ENCODE measurements at places on chromosomes 12 and 14.

- peak; percentile 2 for DNase-seq
Observed at GRCh38 chr12:19130224-19131024, 891 bp downstream of the PLEKHA5 start.

DNA sequence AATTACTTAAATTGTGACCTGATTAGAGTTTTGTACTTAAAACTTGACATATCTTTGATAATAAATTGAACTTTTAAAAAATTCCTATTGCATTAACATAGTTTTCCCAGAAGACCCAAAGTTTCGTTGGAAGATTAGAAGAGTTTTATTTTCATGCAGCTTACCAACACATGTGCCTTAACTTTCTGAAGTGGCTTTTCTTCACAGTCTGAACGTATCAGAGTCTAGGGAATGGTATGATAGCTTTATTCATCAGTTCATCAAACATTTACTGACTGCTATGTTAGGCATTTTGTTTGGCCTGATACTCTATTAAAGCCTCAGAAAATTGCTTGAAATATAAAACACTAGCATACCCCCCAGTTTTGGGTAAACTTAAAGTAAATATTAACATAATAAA lies 65.2 kb downstream of the MARK3 start:
- DNase-seq: no peak

- DNase-seq: no peak
Observed at GRCh38 chr14:59069163-59069854, 119.2 kb upstream of the DAAM1 start.

DNA sequence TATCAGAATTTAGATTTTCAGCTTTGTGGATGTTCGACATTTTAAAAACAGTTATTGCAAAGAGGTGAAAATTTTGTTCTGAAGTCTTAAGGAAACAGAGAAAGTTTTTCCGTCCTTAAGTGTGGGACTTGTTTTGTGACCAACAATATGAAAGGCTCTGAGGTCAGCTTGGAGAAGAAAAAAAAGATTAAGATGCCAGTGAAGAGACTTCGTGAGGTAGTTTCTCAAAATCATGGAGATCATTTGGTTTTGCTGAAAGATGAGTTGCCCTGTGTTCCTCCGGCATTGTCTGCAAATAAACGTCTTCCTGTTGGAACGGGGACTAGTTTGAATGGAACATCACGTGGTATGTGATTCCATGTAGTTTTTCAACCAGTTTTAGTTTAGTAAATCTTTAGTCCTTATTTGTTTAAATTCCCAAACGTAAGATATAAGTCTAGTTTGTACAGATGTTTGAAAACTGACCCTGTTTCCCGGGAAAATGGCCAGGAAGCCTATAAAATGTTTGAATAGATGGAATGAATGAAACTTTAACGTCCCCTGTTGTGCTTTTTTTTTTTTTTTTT lies 682 bp downstream of the KIAA0586 start:
- no peak for DNase-seq

DNA sequence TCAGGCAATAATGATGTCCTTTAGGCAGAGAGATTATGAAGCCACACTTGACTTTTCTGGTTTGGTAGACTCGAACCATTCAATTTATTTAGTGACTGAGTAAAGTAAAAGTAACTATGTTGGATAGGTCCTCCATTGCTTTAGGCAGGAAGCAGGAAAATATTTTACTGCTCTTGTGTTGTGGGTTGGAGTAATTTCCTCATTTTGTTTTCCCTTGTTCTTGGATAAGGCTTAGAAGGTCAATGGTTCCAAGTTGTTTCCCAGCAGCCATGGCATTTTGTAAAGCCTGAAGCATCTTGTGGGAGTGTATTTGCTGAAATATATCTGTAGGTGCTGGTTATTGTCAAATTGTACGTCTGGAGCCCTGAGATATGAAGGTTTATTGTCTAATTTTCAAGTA lies 161.2 kb upstream of the SLC38A2 start:
- DNase-seq: no peak

GRCh38 chr12:82930301-82930700 lies 243.6 kb downstream of the TMTC2 start:
- DNase-seq: no peak

- DNase-seq: no peak
Observed at GRCh38 chr12:107134558-107134957, 41.2 kb upstream of the CRY1 start.

All from stimulated activated CD4-positive, alpha-beta T cell treated with anti-CD3 and anti-CD28 coated beads, Interleukin-4, amount 100 ng/mL, for 4 hours (primary cell).